Cerebellar nuclear complex (tissue), 1 donor: ENCODE measurements at places on chromosomes 3 and 15.

- no peak for DNase-seq
Observed at GRCh38 chr15:93803421-93804152, 427.8 kb upstream of the MCTP2 start.

GRCh38 chr3:94036909-94037507 lies 8.6 kb upstream of the STX19 start:
- DNase-seq: no peak

- DNase-seq: no peak
Observed at GRCh38 chr3:160564258-160564911, 986 bp downstream of the KPNA4 start.

- no peak for DNase-seq
Observed at GRCh38 chr3:94515983-94516382, 453.1 kb downstream of the NSUN3 start.

GRCh38 chr3:67706934-67707333 lies 52.5 kb upstream of the SUCLG2 start:
- DNase-seq: no peak

DNA sequence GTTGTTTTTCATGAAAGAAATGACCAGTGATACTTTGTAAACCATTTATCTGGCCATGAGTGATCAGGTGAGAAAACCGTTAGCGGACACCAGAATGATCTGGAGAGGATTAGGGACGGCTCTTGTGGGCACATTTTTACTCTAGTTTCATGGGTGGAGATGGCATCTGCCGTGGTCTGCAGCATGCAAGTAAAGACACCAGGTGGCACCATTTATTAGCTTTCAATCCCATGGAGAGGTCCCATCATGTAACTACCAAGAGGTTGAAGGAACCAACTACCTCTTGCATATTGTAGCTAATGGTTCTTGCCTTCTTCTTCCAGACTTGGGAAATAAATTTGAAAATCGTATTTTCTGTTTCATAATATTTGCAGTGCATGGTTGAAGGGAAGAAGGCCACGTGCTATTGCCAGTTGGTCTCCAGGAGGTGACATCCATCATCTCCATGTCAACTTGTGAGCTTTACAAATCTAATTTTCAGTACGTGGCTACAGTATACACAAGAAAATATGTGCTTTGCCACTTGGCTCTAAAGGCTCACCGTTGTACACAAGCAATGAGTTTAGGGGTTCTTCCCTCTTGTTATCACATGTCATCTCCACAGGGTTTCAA lies 1.5 kb upstream of the MAPKBP1 start:
- peak; percentile 62 for DNase-seq

DNA sequence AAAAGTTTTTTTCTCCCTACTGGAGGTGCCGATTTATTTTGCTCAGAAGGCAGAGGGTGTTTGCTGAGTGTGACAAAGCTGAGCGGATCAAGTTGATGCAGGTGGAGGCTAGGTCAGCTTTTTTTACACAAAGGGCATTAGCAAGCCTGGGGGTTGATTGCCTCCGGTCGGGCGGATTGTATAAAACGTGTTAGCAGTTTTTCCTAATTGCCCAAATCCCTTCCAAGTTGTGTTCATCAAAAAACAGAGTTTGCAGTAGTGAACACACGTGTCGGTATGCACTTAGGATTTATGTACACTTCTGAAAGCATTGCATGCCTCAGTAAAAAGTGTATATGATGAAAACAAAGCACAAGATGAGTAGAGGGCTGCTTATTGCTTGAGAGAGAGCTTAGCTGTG lies 2.6 kb downstream of the GPR160 start:
- DNase-seq: no peak

GRCh38 chr3:195443391-195443989 lies 670 bp upstream of the ACAP2 start:
- no peak for DNase-seq

DNA sequence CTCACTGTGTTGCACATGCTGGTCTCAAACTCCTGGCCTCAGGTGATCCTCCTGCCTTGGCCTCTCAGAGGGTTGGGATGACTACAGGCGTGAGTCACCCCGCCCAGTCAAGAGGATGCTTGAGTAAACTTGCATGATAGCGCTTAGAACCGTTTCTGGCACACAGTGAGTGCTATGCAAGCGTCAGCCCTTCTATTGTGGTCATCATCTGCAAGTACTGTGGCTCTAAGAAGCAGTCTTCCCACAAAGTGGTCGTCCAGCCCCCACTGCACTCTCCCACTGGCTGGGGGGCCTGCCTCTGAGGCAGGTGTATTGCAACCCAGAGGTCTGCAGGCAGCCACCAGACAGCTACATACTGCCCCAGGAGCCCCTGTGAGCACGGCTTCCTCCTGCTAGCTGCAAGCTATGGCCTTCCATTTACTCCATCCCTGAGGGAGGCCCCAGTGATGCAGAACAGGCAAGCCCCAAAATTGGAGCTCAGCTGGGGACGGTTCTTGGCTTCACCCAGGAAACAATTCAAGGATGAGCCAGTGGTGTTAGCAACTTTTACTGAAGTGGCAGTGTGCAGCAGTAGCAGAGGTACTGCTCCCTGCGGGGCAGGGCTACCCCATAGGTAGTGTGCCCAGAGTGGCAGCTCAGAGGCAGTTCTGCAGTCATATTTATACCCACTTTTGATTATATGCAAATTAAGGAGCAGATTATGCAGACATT lies 95.4 kb downstream of the LSM3 start:
- DNase-seq: no peak

- DNase-seq: no peak
Observed at GRCh38 chr15:40598126-40598525, 4.1 kb downstream of the KNL1 start.

DNA sequence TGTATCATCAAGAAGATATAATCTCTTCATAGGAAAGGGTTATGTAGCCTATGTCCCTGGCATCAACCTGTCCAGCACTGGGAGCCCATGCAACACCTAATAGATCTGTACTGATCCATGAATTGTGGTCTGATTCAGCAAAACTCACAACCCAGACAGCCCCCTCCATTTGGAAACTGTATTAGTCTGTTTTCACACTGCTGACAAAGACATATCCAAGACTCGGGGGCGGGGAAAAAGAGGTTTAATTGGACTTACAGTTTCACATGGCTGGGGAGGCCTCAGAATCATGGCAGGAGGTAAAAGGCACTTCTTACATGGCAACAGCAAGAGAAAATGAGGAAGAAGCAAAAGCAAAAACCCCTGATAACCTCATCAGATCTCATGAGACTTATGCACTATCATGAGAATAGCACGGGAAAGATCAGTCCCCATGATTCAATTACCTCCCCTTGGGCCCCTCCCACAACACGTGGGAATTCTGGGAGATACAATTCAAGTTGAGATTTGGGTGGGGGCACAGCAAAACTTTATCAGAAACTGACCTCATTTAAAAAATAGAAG lies 83.3 kb downstream of the TRIM42 start:
- DNase-seq: no peak

GRCh38 chr3:64357481-64357880 lies 132.2 kb upstream of the PRICKLE2 start:
- DNase-seq: no peak
